Esophagus squamous epithelium (tissue), 5 donors: ENCODE measurements at places on chromosomes 2 and 18.

DNA sequence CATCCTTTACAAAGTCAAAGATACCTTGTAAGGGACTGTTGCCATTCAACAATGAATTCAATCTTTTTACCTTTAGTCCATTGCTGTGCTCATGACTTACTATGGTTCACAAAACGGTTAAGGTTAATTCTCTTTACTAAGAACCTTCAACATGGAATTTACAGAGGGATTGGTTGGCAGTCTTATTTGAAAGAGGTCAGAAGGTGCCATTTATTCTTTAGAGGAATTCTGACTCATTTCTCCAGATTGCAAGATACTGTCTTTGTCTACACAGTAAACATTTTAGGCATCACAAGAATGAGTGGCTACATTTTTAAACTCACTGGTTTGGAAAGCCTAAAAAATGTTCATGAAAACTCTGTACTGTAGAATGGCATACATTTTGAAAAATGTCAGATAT is 17.4 kb downstream of the KCNH7 start:
- DNase-seq, result no peak

- no peak for DNase-seq
These were observed 142.0 kb downstream of the NCK2 start for GRCh38 chr2:105886687-105887086.

DNA sequence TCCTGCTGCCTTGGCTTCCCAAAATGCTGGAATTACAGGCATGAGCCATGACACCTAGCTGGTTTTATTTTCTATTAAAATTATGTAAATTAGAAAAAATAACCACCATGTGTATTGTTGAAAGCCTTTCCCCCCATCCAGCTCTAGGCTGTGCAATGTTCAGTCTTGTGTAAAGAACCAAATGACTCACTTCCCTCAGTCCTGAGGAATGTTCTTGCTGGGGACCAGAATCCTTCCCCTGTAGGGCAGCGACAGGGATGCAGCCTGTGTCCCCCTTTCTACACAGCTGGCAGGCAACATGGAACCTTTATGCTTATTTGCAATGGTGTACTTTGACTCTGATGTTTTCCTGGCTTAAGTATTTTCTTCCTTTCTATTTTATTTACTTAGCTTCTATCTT is 29.4 kb downstream of the AOX1 start:
- DNase-seq, result no peak

GRCh38 chr2:1793001-1793867 is 48.9 kb upstream of the PXDN start:
- no peak for DNase-seq

DNA sequence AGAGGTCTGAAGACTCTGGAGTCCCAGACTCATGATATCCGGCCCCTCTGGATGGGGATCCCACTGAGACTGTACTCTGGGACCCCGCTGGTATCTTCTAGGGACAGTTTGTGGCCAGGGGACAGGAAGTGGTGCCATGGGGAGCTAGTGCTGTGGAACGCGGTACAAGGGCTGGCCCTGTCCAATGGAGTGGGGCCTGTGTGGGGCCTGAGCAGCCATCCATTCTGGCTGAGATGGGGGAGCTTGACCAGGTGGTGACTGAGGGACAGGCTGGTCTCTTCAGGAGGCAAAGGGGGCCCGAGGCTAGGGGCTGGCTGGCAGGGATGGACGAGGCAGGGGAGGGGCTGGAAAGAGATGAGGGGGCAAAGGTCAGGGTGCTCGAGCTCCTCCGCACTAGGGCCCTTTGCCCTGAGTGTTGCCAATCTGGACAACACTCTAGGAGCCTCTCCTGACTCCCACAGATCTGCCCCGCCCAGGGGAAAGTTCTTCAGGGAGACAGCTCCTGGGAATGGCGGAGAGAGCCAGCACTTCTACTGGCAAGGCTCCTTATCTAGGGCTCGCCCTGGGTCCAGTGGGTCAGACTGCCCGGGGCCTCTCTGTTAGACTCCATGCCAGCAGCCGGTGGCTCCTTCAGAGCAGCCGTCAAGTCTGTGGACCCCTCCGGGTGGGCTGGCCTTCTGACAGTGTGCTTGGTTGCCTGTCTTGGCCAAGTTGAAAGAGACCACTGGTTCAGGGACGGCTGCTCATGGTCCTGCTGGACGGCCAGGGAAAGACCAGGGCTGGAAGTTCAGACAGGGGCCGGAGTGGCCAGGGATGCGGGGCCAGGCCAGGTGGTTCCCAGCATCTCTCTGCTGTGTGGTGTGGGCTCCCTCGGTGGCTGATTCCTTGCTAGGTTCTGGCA is 12.3 kb downstream of the MALL start:
- no peak for DNase-seq

- DNase-seq, result no peak
These were observed 221.4 kb upstream of the PXDN start for GRCh38 chr2:1965726-1966125.

DNA sequence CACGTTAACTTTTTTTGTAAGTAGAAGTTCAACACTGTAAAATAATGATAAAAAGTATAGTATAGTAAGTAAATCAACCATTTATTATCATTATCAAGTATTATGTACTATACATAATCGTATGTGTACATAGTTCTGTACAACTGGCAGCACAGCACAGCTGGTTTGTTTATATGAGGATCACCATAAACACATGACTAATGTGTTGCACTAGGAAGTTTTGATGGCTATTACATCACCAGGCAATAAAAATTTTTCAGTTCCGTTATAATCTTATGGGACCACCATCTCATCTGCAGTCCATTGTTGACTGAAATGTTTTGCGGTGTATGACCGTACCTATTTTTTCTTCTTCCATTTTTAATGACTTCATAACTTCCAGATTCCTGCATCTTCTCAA is 39.2 kb upstream of the ZNF385B start:
- DNase-seq, result no peak

DNA sequence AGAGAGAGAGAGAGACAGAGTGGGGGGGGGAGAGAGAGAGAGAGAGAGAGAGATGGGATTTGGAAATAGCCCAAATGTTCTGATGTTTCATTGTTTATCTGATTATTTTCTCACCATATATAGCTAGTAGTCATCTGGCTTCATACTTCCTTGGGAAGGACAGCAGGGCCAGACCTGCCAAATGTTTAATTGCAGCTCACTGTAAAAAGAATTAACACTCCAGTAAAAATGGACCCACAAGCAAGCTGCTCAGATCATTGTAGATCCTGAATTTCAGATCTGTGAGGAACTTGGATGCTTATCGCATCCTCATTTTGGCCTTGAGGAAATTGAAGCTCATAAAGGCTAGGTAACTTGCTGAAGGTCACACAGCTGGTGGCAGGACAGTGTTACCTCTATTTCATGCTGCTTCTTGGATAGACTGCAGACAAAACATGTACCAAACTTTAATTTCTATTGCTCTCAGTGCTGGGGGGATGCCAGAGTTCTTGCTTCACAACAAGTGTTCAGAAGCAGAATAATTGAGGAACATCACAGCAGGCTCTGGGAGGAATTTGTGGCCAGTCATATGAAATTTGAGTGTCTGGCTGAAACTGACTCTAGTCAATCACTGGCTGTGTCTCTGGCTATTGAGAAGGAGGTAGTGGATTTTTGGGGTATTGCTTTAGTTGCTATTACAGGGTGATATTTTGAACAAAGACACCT is 223.5 kb downstream of the PIK3C3 start:
- no peak for DNase-seq

- no peak for DNase-seq
These were observed 148.6 kb upstream of the ALPP start for GRCh38 chr2:232229911-232230310.

DNA sequence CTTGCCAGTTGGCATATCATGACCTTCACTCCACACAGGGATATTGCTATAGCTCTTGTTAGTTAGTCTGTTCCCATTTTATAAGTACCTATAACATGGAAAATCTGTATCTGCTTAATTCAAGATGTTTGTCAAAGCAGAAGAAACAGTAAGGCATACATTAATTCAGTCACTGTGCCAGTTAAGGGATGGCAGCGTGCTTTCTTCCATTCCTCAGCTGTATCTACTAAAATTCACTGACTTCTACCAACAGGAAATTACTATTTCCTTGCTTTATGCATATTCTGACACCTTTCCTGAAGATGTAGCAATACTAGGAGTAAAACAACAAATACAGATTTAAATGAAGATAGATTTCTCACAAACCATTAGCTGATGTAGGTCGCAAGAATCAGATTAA is 59.9 kb downstream of the RNF152 start:
- no peak for DNase-seq

DNA sequence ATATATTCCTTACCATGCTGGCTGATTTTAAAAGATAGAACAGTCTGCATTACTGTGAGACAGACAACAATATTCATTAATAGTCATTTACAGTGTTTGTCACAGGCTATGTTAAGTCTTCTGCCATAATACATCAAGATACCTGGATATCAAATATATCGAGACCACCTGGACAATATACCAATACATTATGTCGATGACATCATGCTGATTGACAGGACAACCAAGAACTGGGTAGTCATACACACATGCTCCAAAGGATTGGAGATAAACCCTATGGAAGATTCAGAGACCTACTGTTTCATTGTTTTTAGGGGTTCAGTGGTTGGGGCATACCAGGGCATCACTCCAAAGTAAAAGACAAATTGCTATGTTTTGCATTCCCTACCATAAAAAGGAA is 26.5 kb upstream of the SMCHD1 start:
- no peak for DNase-seq

- no peak for DNase-seq
These were observed 1.9 kb downstream of the CLK1 start for GRCh38 chr2:200862532-200863000.

DNA sequence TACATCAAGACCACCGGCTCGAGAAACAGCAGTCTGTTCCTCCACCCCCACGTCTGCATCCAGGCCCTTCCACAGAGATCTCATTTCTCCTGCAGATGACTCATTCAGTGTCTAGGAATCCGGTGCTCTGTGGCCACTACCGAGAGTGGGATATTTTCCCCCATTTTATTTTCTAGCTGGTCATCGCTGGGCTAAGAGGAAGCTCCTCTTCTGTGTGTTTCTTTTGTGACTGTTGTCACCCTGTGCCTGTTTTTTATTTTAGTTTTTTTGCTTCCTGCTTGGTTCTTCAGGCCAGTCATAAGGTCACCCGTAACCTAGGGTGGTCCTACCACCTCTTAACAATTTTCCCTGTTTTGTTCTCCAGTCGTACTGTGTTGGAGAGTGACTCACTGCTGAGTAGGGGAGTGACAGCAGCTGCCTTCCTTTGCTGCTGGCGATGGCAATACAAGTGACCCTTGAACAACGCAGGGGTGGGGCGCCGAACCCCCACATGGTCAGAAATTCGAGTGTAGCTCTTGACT is 6.7 kb downstream of the RAMP1 start:
- DNase-seq, result no peak

GRCh38 chr2:199457147-199458008 is at the start of gene SATB2:
TSS of gene SATB2 (minus strand) at chr2:199457939. CDS start at chr2:199456037, 1,902 bp downstream.
- DNase-seq, result no peak

DNA sequence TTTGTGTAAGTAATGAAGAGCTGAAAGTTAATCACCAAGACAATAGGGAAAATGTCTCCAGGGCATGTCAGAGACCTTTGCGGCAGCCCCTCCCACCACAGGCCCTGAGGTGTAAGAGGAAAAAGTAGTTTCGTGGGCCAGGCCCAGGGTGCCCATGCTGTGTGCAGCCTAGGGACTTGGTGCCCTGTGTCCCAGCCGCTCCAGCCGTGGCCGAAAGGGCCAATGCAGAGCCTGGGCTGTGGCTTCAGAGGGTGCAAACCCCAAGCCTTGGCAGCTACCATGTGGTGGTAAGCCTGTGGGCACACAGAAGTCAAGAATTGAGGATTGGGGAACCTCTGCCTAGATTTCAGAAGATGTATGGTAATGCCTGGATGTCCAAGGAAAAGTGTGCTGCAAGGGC is 52.5 kb downstream of the CENPO start:
- no peak for DNase-seq

DNA sequence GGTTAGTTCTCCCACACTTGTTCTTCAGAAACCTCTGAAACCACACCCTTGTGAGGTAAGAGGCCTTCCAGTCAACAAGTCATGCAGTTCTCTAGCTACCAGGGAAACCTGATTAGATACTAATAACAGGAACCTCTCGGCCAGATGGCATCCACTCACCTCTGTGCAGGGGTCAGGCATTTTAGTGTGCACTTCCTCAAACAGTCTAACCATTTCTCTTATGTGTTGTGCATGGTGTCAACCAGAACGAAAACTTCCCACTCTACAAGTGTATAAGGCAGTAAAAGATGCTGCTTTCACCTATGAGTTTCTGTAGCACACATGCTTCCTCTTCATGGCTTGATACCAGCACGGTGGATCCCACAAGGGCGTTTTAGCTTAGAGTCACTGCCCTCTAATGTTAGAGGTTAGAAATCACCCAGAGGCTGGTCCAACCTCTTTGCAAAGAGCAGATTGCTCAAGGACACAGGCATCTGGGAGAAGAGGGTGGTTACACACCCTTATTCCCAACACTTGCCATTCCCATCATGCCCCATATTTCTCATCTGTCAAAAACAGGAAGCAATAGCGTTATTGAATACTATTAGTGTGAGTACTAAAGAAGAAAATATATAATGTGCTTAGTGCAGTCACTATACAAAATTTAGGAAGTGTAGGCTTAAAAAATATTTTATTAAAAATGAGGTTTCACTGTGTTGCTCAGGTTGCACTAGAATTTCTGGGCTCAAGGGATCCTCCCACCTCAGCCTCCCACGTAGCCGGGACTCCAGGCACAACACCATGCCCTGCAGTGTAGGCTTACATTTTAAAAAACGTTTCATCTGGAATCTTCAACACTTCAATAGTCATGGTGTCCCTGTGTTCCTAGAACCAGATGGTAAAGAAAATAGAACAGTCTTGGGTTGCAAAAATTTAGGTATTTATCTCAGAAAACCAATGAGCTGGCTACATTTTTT is 34.5 kb upstream of the RAB31 start:
- no peak for DNase-seq

- DNase-seq, result no peak
These were observed 32.6 kb downstream of the BCL2 start for GRCh38 chr18:63286926-63287325.

DNA sequence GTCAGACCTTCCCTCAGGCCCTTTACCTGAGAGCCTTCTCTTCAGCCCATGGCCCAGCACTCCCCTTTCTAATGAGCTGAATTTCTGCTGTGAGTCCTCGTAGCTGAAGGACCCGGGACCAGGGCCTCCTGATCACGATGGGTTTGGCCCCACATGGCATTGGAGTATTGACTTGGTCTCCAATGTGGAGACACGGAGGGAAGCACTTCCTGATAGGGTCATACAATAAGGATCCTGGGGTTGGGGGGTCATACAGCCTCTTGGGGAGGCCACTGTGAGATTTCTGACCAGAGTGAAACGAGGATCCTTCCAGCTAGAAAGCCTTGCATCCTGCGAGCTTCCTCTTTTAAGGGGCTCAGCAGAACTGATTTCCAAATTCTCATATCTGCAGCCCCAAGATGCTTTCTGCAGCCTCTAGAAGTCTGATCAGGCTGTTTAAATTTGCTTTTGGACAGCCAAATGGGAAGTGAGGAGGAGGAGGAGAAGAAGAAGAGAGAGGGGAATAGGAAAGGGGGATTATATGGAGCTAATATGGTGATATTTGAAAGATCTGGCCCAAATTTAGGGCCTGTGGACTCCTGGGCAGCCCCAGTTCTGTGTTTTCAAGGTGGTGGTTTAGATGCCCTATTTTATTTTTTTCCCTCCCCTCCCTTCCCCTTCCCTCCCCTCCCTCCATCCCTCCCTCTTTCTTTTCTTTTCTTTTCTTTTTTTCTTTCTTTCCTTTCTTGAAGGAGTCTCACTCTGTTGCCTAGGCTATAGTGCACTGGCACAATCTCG is 38.9 kb downstream of the RHOB start:
- DNase-seq, result no peak

GRCh38 chr2:181077128-181077709 is 96.8 kb downstream of the UBE2E3 start:
- no peak for DNase-seq
